ENCODE measurements at places on chromosomes 7 and 10. TPM values are rescaled to one million over a fixed set of nuclear protein-coding genes. Genes with fewer than 3 reads are reported as not detected.

DNA sequence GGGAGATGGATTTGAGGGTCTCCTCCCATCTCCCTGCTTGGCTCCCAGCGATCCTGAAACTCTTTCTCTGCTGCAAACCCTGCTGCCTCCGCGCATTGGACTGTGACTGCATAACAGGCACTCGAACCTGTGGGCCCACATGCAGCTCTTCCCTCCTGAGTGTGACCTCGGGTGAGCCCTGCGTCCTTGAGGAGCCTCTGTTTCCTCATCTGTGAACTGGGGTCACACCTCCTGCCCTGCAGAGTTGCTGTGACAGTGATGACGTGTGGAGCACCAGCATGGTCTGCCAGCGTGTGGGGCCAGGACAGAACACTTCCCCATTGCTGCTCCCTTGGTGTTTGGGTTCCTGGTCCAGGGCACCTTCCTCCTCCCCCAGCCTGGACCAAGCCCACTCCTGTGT is 46.9 kb upstream of the PSMG3 start:
- no peak for DNase-seq

DNA sequence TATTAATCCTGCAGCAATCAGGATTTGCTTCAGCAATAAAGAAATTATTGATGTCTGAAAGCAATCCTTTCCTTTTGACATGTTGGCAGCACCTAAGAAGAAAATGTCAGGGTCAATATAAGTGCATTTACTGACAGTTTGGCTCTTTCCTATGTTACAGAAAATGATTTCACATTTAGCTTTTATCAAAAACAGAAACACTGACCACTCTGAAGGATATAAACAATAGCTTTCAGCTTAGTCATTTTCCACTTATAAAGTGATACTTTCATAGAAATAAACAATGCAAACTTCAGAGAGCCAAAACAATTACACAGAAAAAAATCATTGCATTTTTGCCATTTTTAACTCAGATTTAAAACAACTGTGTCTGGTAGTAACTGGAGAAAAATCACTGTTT is 325.6 kb upstream of the KAT6B start:
- no peak for DNase-seq

The CTAGE8 gene
- 0.70 TPM for polyA plus RNA-seq

The ABCB8 gene
- 21.7 TPM for polyA plus RNA-seq

DNA sequence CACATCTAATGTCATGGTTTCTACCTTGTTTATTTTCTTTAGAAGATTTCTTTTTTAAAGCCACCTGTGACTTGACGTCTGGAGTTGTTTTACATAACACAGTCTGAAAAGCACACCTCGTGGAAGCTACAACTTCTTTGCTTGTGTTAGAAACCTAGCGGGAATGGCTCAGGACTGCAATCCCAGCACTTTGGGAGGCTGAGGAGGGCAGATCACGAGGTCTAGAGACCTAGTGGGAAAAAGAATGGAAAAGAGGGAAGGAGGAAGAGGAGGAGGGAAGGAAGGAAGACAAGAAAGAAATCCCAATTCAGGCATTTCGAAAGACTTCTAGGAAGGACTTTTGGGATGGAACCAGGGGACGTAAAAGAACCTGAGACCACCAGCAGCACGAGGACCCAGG is 146.3 kb upstream of the CELF2 start:
- no peak for DNase-seq

DNA sequence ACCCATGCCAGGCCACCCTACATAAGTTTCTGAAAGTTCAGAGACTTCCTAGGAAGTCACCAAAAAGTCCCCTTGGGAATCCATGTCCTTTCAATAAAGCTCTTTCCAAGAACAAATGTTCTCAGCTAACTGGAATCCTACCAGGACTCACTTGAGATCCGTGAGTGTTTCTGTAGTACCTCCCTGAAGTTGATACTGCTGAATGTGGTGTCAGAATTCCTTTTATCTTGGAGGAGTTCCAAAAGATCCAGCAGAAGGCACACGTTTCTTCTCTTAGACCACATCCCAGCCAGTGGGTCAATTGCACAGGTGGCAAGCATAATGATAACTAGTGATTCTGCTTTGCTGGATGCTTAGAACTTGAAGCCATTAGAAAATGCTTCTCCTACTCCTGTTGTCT is 689.7 kb upstream of the IGFBP3 start:
- no peak for DNase-seq

The DNAH11 gene
- polyA plus RNA-seq = not detected

DNA sequence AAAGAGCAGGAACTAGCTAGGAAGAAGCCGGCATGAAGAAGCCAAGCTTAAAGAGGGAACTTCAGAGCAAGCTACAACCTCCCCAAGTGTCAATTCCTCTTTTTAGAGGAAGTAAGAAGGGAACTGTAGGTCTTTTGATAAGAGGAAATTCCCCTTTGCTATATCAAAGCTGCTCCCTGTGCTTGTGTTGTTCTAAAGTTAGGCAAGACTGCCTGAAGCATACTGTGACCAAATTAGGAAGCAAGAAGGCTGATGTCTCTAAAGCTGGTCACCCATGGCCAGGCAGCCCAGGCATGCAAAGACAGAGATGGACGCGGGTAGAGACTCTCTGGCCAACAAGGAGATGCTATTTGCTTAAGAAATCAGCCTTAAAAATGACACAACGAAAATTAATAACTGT is 87.9 kb downstream of the RNF216 start:
- peak; percentile 81 for DNase-seq
